ENCODE measurements at places on chromosomes 4 and X. TPM values are rescaled to one million over a fixed set of nuclear protein-coding genes. Genes with fewer than 3 reads are reported as not detected.

DNA sequence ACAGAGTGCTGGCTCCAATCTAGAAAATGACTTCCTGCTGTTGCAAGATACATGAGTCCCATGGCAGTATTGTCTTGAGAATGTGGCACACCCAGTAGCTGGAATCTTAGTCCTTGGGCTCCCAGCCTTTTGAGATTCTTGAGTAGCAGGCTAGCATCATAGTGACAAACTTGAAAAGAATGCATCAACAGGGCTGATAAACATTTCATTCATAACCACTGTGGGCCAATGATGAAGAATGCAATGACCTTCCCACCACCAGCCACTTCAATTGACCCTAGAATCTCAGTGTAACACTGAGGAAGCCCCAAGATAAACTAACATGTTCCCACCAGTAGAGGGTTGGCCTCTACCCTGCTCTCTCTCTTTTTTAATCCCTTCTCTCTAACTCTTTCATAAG, 329.3 kb downstream of the GBA3 start:
- no peak for DNase-seq

- DNase-seq = no peak
Observed at GRCh38 chr4:16150716-16151115, 66.9 kb upstream of the PROM1 start.

DNA sequence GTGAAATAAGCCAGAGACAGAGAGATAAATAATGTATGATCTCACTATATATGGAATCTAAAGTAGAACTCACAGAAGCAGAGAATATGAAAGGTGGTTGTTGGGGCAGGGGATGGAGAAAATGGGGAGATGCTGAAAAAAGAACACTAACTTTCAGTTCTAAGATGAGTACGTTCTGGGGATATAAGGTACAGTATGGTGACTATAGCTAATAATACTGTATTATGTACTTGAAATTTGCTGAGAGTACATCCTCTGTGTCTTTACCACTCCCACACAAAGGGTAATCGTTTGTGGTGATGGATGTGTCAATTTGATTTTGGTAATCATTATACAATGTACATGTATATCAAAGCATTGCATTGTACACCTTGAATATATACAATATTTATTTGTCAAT, 6.6 kb downstream of the FBXL5 start:
- DNase-seq = no peak

DNA sequence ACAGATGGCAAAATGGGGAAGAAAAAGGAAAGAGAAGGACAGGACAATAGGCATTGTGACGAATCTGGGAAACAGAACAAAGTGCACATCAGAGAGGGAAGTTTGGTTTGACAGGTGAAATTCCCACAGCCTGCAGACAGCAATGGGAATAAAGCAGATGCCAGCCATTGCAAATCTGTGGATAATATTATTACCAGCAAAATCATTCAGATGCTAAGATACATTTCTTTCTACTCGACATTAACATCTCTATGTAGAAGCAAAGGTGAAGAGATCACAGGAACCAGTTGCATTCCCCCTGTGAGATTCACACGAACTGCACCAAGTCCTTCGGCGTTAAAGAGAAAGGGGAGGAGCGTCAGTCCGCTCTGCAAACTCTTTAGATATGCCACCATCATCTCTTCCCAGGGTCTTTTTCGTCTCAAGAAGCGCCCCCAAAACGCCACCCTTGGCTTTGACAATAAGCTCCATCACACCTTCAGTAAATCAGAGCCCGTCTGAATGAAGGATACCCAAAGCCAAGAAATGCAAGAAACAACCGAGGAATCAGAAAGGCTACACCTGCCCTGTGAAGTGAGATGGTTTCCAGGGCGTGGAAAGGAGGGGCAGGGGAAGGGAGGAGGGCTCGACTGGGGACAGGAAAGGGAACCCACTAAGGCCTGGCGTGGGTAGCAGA, 1.9 kb downstream of the NEUROG2 start:
- DNase-seq = no peak

GRCh38 chr4:83552924-83553323, 17.0 kb downstream of the GPAT3 start:
- peak; percentile 38 for DNase-seq

GRCh38 chrX:45667666-45668065, 467.0 kb upstream of the DIPK2B start:
- no peak for DNase-seq

DNA sequence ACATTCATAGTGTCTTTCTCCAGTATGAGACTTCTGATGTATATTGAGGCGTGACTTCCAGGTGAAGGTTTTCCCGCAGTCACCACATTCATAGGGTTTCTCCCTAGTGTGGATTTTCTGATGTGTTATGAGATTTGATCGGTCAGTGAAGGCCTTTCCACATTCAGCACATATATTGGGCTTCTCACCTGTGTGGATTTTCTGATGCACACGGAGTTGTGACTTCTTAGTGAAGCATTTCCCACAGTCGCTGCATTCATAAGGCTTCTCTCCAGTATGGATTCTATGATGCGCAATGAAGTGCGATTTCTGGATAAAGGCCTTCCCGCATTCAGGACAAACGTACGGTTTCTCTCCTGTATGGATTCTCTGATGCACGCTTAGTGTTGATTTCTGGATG, 35.4 kb downstream of the ZNF41 start:
- no peak for DNase-seq

DNA sequence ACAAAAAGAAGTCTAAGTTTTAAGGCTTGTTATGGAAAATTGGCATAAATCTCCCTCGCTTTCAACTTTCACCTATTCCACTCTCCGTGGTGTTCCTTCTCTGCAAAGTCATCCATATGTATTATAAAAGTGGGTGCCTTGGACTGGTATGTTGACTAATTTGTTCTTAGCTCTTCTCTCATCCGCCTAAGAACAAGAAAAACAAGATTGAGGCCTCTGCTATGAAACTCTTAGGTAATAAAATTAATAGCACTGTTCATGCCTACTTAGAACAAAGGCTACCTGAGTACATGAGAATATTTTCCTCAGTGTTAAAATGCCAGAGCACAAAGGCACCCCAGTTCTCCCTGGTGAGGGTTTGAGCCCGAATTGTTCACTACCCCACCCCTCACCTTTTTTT, 1.3 kb downstream of the CNGA1 start:
- DNase-seq = peak; percentile 81

GRCh38 chr4:13327991-13328390, 156.1 kb downstream of the RAB28 start:
- no peak for DNase-seq

CCDC149 gene
- polyA plus RNA-seq = 13.7 TPM

NLGN4X gene
- polyA plus RNA-seq = 7.2 TPM

BCAP31 gene
- 198 TPM for polyA plus RNA-seq

IL1RAPL2 gene
- 0.16 TPM for polyA plus RNA-seq

POU4F2 gene
- not detected for polyA plus RNA-seq

AFAP1 gene
- 19.3 TPM for polyA plus RNA-seq

FAT4 gene
- polyA plus RNA-seq = 7.7 TPM

HTRA3 gene
- polyA plus RNA-seq = 15.5 TPM

FGFR3 gene
- polyA plus RNA-seq = 228 TPM
